Stimulated activated CD4-positive, alpha-beta T cell treated with anti-CD3 and anti-CD28 coated beads, Interleukin-2, amount 100 ng/mL, for 24 hours (primary cell): ENCODE measurements at places on chromosomes 1 and 21.

DNA sequence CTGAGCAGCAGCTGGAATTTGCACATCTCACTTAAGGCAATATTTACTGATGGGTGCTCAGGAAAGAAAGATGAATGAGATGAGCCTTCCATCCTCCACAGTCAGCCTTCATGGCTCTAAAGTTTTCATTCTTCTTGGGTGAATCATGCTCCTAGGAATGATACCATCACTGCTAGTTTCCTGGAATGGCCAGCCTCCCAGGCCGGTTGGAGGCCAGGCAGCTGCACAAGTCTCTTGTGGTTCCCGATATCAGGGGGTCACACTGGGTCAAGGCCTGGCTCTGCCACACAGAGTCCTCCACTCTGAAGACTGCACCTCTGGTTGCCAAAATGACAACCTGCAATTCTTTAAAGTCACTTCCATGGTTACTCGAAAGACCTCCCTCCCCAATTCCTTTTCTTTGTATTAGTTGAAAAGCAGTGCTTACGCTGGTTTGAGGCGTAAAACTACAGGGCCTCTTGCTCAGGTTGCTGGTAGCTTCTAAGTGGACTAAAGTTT is 46.2 kb upstream of the PALMD start:
- no peak for DNase-seq

GRCh38 chr1:225426395-225427234 is 1.2 kb downstream of the LBR start:
- peak; percentile 40 for DNase-seq

DNA sequence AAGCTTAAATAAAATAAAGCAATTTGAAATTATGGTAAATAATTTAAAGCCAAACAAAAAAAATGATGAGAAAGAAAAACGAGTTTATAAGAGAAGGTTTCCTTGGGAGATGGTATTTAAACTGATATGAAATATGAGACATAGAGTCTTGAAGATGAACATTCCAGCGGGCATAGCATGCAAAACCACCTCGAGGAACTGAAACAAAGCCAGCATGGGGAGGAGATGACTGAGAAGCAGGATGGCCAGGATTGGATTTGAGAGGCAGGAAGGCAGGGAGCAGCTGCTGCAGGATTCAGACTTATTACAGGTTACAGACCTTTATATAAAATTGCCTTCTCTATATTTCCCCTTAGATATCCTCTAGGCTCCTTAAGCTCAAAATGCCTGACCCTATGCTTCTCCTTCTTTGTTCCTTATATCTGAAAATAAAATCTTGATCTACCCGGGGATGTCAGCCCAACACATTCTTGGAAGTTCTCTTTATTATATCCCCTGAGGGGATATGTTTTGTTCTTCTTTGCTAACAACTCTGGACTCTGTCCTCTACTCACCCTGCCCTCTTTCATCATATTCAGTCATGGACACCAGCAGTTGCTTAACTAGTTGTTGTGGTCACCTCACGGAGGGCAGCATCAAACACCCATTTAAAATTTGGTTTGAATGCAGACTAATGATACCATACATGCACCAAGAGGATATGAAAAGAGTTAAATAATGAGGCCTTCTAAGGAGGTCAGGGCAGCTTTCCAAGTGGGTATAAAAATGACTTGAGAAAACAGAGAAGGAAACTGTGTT is 719.1 kb upstream of the B3GALT2 start:
- no peak for DNase-seq

- DNase-seq = no peak
Observed at GRCh38 chr1:233723387-233723786, 109.5 kb downstream of the KCNK1 start.

DNA sequence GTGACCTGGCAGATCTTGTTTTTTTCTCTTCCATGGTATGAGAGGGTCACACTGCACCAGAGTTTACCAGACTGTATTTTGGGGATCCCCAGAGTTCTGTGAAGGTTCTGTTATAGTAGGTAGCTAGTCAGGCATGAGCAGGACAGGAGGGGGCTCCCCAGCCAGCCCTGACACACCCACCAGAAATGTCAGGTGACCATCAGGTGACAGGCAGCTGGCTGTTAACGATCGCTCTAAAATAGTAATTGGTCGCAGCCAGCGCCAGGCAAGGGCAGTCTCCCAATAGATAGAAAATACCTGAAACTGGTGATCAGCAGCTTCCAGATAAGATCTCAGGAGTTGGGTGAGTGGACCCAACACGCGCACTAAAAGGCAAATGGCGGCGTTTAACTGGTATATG is 264.9 kb downstream of the RHOU start:
- no peak for DNase-seq

- DNase-seq = no peak
Observed at GRCh38 chr1:25195835-25196234, 36.5 kb downstream of the SYF2 start.

- DNase-seq = peak; percentile 75
Observed at GRCh38 chr1:91804546-91805023, 81.4 kb downstream of the TGFBR3 start.

DNA sequence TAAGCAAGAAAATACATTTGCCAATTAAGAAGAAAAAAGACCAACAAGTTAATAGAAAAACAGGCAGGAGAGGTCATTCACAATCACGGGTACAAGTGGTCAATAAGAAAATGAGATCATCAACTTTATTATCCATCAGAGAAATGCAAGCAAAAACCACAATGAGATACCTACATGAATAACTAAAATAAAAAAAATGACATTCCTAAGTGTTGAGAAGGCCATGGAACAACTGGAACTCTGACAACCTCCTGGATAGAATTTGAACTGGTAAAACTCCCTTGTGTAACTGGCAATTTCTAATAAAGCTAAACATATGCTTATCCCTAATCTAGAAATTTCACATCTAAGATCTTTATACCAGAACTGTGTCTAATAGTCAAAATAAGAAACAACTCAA is 135.4 kb upstream of the BACE2 start:
- DNase-seq = no peak

DNA sequence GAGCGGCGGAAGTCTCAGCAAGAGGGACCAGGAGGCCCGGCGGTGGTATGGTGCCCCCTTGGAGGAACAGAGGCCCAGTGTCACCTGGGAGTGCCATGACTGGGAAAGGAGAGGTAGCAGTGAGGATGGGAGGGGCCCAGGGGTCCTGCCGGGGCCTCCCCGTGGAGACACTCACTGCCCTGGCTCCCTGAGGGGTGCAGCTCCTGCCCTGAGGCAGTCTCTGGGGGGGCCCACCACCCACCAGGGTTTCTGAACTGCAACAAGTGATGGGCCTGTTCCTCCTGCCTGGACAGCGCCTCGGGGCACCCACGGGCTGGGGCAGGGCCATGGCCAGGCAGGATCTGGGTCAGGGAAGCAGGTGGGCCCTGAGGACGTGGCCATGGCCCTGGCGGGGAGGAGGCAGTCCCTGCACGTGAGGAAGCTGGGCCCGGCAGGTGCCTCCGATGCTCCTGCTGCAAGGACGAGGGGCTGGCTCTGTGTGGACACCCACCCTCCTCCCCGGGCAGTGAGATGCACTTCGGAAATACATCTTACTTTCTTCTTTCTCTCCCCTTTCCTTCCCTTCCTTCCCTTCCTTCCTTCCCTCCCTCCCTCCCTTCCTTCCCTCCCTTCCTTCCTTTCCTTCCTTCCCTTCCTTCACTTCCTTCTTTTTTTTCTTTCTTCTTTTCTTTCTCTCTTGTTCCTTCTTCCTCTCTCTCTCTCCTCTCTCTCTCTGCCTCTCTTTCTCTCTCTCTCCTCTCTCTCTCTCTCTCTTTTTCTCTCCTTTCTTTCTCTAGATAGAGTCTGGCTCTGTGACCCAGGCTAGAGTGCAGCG is 66.6 kb downstream of the MORN1 start:
- DNase-seq = no peak

GRCh38 chr21:41630917-41631316 is 123.0 kb upstream of the TMPRSS2 start:
- DNase-seq = no peak

DNA sequence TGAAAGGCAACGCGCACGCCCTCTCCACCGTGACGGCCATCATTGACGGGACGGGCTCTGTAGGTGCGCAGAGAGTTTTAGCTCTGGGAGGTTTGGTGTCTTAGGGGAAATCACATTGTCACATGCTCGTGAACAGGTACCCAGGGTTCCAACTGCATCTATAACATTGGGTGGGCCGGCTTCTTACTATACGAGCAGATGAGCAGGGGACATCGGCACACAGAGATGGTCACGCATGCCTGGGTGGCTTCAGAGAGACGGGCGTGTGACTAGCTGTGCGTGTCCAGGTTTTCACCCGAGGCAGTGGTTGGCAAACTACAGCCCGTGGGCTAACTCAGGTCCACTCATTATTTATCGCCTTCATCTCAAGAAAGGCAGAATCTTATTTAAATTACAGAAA is 54.7 kb downstream of the SLC37A1 start:
- DNase-seq = no peak

DNA sequence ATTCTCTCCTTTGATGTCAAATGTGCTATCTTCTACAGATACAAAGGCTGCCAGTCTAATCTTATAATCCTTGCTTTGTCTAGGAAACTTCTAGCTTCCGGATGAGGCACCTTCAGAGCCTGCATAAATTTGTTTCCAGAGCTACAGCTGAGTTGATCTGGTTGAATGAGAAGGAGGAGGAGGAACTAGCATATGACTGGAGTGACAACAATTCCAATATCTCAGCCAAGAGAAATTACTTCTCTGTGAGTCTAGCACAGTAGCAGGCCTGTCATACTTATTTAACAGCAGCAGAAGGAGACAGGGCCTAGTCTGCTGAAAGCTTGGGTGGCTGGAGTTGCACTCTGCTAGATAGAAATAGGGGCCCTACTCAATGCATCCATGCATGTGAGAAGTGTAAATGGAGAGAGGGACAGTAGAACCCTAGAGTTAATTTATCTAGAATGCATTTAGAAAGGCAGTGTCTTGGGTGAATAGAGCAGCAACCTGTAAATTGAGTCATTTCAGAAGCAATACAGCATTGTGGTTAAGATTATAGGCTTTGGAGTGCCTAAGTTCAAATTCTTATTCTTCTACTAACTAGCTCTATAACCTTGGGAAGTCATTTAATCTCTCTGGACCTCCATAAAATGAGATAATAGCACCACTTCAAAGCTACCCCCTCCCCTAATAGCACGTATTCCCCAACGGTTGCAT is 89.0 kb downstream of the MACF1 start:
- no peak for DNase-seq

DNA sequence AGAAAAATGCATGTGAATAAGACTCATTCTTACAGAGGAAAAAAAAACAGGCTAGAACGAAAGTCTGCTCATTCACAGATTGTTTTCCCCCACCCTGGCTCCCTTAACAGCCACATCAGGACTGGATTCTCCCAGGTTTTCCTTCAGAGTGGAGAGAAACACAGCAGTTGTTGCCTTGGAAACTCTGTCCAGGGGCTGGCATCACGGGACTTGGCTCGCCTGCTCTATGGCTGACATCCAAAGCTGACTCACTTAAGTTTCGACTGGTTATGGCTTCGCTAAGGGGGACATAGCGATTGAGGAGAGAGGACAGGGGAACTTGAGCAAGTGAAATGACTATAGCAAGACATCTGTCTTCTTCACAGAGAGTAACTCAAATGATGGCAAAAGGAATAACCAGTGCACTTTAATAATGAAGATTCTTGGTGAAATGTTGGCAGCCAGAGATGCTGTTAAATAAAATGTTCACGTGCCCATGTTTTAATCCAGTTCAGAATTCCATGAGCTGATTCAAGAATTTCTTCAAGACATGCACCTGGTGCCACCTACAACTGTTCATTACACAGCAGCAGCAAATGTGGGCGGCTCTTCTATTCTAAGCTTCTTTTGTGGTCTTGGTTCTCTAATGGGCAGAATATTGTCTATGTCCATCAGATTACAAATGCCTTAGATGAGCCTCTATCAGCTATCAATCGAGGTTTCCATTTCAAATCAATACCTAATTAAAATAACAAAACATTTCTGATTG is 21.8 kb downstream of the MIS18A start:
- DNase-seq = no peak

GRCh38 chr1:38326856-38327255 is 280.3 kb upstream of the POU3F1 start:
- no peak for DNase-seq

DNA sequence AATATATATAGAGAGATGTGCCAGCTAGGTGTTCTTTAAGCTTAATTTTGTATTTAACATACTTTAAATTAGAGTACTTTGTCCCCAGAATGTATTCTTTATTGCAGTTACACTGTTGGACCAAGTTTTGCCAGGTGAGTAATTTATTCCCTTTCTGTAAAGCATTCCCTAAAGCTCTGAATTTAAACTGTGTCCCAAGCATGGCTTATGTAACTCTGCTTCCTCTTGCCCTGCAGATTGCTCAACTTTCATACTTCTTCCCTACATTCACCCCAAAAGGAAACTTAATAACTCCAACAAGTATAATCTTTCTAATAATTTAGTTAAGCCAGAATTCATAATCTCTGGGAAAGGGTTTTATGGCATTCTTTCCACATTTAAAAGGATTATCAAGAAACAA is 5.6 kb downstream of the LYPLAL1 start:
- DNase-seq = no peak

- peak; percentile 65 for DNase-seq
Observed at GRCh38 chr1:228037401-228038386, 30.9 kb downstream of the WNT3A start.

- DNase-seq = no peak
Observed at GRCh38 chr21:28725396-28725795, 267.3 kb downstream of the LTN1 start.

GRCh38 chr1:53285969-53286760 is 41.7 kb downstream of the LRP8 start:
- no peak for DNase-seq

- peak; percentile 64 for DNase-seq
Observed at GRCh38 chr1:145858238-145858900, 512 bp downstream of the PIAS3 start.

DNA sequence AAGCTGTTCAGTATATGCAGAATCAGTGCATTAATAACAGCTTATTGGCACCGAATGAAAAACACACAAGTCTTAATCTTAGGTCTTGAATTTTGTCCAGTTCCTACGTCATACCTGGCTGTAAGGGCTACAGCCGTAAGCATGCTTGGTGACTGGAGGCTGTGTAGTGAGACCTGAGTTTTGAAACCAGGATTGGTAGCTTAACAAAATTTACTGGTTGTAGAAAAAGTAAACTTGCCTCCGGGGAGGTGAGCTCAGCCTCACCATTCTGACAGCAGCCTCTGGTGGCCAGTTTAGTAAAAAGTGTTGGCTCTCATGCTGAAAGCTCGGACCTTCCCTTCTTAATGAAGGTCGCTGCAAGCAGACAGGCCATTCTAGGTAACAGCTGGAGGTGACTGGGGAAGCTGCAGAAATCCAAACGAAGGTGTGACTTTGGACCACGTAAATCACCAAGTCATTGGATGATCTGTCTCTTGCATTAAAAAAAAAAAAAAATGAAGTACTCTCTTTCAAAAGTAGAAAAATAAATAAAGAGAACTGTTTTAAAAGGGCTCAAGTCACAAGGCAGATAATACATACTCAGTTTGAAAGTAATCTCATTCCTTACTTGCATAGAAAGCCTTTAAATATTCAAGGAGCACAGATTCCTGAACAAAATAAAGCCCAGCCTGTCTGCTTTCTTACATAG is 48.9 kb downstream of the HLCS start:
- DNase-seq = no peak

GRCh38 chr1:41639332-41639936 is 155.0 kb upstream of the EDN2 start:
- DNase-seq = peak; percentile 63
